ENCODE measurements at places on chromosomes 16 and 17. TPM values are rescaled to one million over a fixed set of nuclear protein-coding genes. Genes with fewer than 3 reads are reported as not detected.

DNA sequence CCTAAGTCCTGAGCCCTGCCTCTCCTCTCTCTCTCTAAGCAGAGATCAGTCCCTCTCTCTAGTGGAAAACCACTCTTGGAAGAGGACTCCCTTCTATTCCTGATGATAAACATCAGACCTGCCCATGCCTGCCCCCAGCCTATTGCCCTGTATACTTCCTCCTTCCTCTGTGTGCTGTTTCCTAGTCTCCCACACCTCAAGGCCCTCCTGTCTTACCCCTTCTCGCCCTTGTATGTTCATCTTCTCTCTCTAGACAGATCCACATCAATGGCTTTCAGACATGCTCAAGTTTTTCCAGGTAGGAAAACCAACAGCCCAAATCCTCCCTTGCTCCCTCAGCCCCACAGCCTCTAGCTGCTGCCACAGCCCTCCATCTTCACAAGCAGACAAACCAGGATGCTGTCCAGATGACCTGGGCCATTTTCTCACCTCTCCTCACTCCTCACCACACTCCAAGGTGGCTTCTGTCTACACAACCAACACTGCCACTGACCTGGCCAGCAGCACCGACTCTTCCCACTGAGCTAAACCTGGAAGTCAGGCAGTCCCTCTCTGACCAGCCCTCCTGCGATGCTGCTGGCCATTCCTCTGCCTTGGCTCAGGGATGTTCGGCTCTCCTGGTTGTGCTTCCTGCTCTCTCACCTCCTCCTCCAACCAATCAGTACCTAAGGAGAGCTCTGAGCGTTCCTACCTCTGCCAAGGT lies 36.3 kb downstream of the MARF1 start:
- no peak for DNase-seq

GRCh38 chr16:77541165-77541564 lies 106.3 kb upstream of the ADAMTS18 start:
- no peak for DNase-seq

DNA sequence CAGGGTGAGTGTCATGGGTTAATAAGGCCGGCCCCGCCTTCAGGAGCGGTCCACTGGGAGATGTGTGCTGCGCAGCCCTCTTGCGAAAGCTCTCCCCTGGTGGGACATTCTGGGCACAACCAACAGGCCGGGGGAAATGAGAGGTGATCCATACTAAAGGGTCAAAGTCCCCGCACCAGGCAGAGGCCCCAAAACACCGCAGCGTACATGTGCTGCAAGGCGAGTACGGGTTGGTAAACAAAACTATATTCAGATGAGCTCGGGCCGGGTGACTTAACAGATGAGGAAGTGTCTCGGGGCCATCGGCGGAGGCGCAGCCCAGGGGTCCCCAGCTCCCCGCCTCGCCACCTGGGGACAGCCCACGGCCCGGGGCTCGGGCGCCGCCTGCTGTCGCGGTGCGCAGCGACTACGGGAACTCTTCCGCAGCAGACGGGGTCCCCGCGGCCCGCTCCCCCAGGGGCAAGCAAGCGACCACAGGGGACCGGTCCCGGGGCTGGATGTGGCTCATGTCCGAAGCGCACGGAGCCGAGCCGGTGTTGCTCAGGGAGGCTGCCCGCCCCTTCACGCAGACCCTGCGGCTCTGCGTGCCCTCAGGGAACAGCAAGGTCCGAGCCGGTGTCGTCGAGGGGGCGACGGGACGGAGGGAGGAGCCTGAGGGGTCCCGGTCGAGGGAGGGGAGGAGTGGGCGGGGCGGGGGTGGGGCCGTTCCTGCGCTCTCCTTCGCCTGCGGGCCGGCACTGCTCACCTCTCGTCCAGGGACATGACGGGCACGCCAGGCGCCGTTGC lies at the start of gene RAB37:
Gene RAB37, plus strand, starts transcription at position 744 of the 786 bp plus-strand sequence. Its CDS starts 17 bp downstream, at position 761.
- no peak for DNase-seq

- DNase-seq: no peak
Measured at GRCh38 chr16:15741207-15741871, 91.3 kb downstream of the NDE1 start.

- DNase-seq: no peak
Measured at GRCh38 chr16:3716831-3717234, 491 bp downstream of the TRAP1 start.

GRCh38 chr17:59884861-59885260 lies 7.9 kb downstream of the TUBD1 start:
- DNase-seq: no peak

DNA sequence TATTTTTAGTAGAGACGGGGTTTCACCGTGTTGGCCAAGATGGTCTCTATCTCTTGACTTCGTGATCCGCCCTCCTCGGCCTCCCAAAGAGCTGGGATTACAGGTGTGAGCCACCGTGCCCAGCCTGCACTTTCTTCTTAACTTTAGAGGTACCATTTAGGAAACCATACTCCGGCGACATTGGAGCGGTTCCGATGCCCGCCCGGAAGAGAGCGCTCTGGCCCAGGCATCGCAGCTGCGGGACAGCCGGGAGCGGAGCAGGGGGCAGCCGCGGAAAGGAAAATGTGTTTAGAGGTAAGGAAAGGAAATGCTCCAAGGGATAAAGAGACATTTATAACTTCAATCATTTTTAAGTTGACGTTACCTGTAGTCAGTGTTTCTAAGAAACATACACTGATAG lies 6.0 kb upstream of the HS3ST3B1 start:
- no peak for DNase-seq

- no peak for DNase-seq
Measured at GRCh38 chr16:12295395-12295794, 318.9 kb downstream of the SNX29 start.

GRCh38 chr16:84223456-84223855 lies 16.4 kb downstream of the KCNG4 start:
- no peak for DNase-seq

- DNase-seq: no peak
Measured at GRCh38 chr17:57344261-57344660, 87.9 kb downstream of the MSI2 start.

DNA sequence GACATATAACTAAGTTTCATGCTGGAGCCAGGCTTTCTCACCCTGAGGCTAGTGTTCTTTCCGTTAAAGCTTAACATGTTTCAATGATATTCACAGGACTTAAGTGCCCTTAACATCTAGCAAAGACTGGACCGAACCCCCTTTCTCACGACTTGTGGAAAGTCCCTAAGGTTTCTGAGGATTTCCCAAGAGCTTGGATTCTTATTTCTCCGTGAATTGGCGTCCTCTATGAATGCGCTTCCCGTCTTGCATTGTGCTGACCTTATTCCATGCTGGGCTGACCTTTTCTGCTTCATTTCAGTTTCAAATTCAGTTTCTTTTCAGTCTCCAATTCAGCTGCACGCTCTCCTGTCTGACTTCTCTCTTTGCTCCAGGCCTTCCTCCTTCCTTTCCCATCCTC lies 206.4 kb downstream of the HS3ST3A1 start:
- no peak for DNase-seq

DNA sequence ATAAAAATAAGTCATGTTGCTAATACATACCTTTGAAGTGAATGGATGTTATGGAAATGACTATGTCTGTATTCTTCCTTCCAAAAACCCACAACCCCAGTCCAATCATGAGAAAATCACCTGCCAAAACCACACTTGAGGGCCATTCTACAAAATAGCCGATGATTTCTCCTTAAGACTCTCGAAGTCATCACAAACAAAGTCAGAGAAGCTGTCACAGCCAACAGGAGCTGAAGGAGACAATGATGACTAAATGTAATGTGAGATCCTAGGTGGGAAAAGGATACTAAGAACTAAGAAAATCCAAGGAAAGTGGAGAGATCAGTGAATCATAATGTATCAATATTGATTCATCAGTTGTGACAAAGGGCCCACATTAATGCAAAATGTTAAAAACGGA lies 432.9 kb upstream of the DYNLRB2 start:
- DNase-seq: no peak

- DNase-seq: no peak
Measured at GRCh38 chr16:54867302-54867832, 63.3 kb upstream of the IRX5 start.

DNA sequence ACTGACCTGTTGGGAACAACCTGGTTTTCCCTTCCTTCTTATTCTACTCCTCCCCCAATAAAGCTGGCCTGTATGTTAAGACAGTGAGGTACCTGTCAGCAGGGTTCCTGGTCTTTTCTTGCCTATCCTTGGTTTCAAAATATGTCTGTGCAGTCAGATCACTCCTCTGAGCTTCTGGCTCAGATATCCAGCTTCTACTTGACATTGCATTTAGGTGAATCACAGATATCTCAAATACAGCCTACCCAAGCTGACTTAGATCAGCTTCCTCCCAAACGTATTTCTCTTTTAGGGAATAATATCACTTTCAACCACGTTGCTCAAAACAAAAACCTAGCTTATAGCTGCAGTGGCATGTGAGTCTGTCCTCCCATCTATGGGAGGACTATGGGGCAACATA lies 48.7 kb downstream of the TEX14 start:
- no peak for DNase-seq

DNA sequence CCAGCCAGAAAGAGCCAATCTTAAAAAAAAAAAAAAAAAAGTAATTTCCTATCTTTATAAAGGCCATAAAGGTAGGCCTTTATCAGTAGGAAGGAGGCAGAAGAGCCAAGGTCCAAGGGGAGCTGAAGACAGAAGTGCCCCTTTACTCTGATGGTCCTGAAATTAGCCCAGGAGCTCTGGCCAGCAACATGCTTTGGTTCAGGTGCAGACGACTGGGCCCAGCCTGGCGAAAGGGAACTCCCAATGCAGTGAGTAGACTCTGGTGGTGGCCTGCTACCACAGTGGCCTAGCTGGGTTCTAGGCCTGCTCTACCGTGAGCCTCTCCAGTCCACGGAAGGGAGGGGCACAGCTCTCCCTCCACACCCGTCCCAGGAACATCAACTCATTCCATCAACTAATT lies 23.1 kb upstream of the MEIOB start:
- no peak for DNase-seq

- no peak for DNase-seq
Measured at GRCh38 chr16:56372013-56372634, 53.2 kb downstream of the AMFR start.

DNA sequence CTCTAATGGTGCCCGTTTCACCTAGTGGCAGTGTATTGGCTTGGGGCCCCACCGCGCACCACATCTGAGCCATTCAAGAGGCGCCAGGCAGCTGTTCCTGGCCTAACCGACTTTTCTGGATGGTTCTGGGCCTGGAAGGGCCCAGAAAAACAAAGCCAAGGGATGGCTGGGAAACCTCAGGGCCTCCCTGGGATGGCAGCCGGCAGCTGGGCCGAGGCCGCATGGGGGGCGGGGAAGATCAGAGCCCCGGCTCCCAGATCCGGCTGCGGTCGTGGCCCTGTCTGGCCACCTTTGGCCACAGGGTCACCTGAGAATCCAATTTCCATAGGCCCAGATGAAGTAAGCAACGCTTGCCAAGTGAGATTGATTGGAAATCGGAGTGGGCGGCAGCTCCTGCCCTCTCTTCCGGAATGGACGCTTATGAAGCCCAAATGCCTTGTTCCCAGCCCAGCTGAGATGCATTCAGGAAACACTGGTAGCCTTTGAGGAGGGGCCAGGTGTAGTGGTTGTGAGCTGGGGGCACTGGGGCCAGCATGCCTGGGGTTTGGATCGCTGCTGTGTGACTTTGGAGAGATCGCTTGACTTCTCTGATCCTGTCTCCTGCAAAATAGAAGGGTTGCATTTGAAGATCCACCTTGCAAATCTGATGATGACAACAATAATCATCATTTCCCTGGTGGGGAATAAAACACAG lies 163.8 kb upstream of the GSE1 start:
- no peak for DNase-seq

- DNase-seq: peak; percentile 77
Measured at GRCh38 chr17:82237746-82238471, 9.1 kb downstream of the SLC16A3 start.

DNA sequence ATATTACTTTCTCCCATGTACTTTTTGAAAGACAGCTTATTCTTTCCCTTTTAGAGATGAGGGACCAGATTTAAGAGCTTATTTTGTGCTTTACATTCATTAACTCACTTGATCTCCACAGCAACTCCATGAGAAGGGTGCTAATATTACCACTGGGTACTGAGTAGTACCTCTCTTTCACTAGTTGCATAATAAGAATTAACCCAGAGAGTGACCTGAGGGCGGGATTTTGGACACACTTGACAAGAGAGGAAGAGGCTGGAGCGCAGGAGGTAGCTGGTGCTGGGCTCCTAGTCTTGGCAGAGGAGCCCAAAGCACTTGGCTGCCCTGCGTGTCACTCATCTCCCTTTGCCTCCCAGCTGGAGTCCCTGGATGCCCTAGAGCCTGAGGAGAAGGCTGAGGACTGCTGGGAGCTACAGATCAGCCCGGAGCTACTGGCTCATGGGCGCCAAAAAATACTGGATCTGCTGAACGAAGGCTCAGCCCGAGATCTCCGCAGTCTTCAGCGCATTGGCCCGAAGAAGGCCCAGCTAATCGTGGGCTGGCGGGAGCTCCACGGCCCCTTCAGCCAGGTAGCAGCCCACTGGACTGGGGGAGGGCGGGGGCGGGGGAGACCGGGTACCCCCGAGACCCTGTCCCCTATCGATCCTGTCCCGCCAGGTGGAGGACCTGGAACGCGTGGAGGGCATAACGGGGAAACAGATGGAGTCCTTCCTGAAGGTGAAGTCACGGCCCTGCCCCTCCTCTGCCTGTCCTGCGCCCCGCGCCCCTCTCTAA lies 1.7 kb upstream of the MAZ start:
- no peak for DNase-seq

DNA sequence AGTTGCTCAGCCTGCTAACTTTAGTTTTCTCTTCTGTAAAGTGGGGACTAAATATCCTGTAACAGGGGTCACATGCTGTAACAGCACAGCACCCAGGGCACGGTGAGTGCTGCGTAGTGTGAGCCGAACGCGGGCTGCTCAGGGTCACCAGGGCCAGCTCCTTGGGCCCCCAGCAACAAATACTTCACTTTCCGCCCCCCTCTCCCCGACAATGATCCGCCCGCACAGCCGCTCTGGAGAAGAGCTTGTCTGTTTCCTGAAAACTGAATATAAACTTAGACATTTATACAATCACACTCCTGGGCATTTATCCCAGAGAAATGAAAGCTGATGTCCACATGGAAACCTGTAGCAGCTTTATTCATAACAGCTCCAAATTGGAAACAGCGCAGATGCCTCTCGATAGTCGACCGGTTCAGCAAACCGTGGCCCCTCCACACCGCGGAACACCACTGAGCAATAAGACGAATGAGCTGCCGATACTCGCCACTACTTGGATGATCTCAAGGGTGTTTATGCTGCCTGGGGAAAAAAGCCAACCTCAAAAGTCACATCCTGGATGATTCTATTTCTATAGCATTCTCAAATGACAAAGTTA lies 267.2 kb downstream of the PARN start:
- DNase-seq: no peak

Gene RUNDC3A
- 12.6 TPM for total RNA-seq

Gene GLIS2
- total RNA-seq: 3.1 TPM

Gene ATAD5
- 3.0 TPM for total RNA-seq

Gene TBC1D28
- total RNA-seq: not detected

Gene MMP2
- 71.4 TPM for total RNA-seq

Gene OR3A2
- 1.4 TPM for total RNA-seq

Gene CD79B
- 1.5 TPM for total RNA-seq

Gene MSI2
- 23.3 TPM for total RNA-seq

Data from suprapubic skin (tissue), 4 donors.